ENCODE measurements at places on chromosomes 1 and 21.
A peak's percentile ranks its signal among the peaks of the same experiment; 100 is the strongest.

- no peak for DNase-seq
Observed at GRCh38 chr21:33977017-33977720, 61.6 kb upstream of the ATP5PO start.

DNA sequence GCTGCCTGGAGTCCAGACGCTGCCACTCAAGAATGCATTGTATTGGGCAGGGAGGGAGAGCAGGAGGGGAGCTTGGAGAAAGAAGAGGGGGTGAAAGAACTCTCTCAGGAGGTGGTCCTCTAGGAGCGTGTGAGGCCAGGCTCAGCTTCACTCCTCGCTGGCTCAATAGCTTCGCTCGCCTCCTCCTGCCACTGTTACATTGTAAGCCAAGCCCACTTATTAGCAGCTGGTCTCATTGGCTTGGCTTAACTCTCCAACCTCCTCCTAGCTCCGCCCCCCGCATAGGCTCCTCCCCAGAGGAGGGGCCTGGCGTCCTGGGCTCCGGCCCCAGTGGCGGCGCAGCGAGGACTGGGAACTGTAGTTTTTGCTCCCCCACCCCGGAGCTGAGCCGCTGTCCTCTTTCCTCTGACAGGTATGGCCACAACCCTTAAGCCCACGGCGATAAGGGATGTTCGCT is at the start of gene KCNN3:
KCNN3 (minus strand) TSS at position 167 of the 457 bp plus-strand sequence. CDS start 317 bp downstream, outside the sequence.
- DNase-seq, result peak; percentile 66

- peak; percentile 95 for DNase-seq
Observed at GRCh38 chr1:93814059-93814794, 64.8 kb downstream of the DNTTIP2 start.

DNA sequence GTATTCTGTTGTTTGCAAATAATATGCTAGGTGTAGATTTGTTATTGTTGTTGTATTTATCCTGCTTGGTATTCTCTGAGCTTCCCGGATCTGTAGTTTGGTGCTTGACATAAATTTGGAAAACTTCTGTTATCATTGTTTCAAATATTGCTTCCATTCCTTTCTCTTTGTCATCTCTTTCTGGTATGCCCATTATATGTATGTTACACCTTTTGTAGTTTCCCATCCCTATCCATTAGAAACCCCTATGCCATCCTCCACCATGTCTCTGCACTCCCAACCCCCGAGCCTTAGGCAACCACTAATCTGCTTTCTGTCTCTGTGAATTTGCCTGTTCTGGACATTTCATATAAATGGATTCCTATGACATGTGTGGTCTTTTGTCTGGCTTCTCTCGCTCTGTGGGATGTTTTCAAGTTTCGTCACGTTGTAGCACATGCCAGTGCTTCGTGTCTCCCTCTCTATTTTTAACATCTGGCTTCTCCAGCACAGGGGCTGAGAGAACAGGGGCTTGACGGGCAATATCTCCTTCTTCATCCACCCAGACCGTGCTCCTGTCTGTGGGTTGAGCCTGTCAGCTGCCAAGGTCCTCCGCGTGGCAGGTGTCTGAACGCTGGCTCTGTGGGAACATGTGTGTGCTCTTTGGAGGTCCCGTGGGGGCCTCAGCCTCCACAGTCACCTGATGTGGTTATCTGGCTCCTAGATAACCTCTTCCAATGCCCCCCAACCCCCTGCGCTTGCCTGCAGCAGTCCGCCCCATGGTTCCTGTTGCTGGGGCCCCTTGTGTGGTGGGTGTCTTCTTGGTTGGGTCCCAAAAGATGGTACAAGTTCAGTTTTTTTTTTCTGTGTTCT is 32.8 kb upstream of the MAN1C1 start:
- DNase-seq, result no peak

GRCh38 chr1:66876664-66877063 is 48.0 kb downstream of the DNAI4 start:
- no peak for DNase-seq

DNA sequence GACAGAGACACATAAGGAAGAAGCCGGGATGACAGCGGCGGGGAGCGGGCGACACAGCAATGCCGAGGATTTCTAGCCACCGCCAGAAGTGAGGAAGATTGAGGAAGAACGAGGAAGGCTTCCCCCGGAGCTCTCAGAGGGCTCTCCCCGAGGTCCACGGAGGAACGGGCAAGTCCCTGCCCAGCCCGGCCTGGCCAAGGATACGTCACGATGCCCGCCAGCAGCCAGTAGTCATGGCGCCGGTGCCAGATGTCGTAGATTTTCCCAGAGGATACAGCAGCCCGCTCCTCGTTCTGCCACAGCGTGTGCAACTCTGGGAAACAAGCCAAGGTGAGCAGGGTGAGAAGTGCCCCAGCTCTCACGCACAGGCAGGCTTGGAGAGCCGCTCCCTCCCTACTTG is 65.9 kb downstream of the KCNAB2 start:
- DNase-seq, result no peak

DNA sequence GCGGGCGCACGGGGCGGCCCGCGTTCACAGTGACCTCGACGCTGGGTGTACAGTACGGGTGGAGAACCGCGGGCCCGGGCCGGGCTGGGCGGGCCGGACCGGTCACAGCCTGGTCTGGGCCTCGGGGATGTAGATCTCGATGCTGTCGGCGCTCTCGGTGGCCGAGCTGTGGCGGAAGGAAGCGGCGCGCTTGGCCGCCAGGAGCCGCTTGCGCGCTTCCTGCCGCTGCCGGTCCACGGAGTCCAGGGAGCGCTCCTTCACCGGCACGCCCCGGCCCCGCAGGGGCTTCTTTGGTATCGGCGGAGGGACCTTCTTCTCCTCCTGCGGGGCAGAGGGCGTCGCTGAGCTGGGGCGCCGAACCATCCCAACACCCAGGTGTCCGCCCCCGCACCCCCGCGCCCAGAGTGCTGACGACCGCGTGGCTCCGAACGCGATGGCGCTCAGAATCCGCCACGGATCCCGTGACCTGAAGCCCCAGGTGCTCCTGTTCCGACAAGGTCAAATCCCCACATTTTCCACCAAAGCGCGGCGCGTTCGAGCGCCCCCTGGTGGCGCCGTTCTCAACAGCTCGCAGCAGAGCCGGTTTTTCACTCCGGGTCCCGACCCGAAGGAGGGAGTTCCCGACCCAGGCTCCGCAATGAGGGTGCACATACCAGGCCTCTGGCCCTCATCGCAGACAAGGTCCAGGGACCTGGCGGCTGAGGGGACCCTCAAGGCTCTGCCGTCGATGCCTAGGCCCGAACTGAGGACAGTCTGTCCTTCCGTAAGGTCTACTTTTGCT is 6.6 kb upstream of the SMIM12 start:
- DNase-seq, result peak; percentile 77

GRCh38 chr1:12502336-12503109 is 115.5 kb downstream of the DHRS3 start:
- DNase-seq, result peak; percentile 27

GRCh38 chr1:182433580-182433979 is 16.4 kb upstream of the RGSL1 start:
- DNase-seq, result no peak

- peak; percentile 52 for DNase-seq
Observed at GRCh38 chr1:188127507-188127906, 1298.8 kb downstream of the PLA2G4A start.

DNA sequence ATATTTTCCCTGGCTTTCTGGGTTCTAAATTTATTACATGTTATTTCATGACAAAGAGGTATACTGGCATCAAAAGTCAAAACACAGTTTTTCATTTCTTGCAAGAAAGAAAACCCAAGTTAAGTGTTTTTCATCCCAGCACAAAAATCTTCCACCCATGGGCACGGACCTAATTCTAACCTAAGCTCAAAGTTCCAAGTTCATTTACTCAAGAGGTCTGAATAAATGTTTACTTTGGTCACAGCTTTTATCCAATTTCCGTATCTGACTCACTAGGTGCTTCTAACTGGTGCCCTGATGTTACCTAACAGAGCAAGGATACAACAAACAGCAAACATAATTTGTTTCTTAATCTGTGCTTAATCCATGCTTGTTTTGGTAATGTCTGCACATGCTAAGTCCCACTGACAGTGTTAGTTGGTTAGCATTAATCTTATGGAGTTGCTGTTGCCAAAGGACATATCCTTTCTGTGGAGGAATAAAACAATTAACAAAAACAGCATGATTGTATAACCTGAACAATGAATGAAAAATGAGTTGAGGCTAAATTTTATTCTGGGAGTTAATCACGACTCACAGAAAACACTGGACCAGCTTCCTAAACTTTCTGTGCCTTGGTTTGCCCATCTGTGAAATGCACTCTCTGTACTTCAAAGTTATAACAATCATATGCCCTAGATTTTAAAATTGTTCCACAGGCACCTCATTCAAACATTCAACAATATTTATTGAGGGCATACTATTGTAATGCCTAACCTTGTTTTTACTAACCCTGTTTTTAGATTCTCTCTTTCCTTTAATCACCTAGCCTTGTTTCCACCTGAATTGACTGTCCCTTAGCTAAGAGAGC is 4.2 kb upstream of the CHD1L start:
- peak; percentile 81 for DNase-seq

DNA sequence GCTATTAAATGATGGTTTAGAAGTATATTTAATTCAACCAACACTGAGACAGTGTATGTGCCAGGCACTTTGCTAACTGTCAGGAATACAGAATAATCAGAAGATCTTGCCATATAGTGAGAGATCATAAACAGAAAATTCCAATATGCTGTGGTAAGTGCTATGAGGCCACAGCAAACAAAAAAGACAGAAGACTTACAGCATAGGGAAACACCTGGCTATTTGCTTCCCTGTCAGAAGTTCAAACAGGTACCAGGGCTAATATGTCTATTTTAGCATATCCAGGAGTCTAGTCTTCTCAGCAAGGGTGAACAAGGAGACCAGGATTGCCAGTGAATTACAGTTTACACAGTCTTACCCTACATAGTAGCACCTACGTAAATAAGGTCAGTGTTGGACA is 30.4 kb downstream of the TRIT1 start:
- DNase-seq, result no peak

- DNase-seq, result no peak
Observed at GRCh38 chr1:2962946-2963345, 58.3 kb upstream of the ACTRT2 start.

GRCh38 chr1:150999051-150999674 is 7.5 kb downstream of the MINDY1 start:
- peak; percentile 62 for DNase-seq

GRCh38 chr1:226643177-226643576 is 94.6 kb downstream of the STUM start:
- peak; percentile 88 for DNase-seq

DNA sequence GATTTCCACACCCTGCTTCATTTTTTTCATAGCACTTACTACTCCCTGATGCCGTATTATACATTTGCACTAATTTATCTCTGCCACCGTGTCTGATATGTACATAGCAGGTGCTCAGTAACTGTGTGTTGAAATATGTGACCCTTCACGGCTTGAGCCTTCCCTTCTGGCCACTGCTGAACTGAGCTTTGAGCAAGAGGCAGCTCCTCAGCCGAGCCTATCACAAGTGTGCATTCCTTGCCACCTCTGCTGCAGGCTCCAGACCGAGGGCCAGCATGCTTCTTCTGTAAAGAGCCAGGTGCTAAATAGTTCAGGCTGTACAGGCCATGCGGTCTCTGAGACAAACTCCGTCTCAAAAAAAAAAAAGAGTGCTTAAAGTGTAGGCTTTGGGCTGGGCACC is 22.6 kb downstream of the PLEKHM2 start:
- DNase-seq, result no peak

GRCh38 chr1:3063379-3064295 is 5.4 kb upstream of the PRDM16 start:
- DNase-seq, result no peak

DNA sequence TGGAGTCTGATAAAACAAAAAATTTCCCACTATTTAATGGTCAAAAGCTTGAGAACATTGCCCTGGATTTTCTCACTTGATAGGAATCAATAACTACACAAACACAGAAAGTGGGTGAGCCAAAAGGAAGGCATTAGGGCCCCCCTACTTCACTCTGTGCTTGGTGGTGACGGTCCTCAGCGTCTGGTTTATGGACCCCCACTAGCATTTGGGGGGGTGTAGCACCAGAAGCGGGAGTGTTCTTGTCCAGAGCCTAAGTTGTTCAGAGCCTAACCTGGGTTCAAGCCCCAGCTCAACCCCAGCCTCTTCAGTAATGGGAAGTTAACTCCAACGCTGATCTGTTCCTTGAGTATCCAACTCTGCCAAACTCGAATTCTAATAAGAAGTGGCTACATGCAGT is 33.1 kb downstream of the STPG1 start:
- no peak for DNase-seq

DNA sequence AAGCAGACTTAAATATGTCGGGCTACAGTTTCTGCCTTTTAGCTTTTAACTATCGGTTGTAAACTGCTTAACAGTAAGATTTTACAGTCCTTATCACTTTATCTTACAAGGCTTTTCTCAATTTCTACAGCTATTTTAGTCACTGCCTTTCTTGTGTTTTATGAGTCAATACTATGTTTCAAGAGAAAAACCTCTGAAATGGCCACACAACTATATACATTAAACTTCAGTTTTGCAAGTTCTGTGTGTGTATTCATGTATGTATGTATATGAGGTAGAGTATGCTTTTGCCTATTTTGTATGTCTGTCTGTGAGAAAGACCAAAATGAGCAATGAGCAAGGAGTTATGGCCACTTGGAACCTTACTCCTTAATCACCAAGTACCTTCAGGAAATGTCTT is 169.8 kb downstream of the SYT2 start:
- DNase-seq, result no peak

GRCh38 chr1:187409341-187409740 is 580.6 kb downstream of the PLA2G4A start:
- no peak for DNase-seq
